NCI-H187 (cell line): ENCODE measurements at places on chromosomes 13 and 19.

DNA sequence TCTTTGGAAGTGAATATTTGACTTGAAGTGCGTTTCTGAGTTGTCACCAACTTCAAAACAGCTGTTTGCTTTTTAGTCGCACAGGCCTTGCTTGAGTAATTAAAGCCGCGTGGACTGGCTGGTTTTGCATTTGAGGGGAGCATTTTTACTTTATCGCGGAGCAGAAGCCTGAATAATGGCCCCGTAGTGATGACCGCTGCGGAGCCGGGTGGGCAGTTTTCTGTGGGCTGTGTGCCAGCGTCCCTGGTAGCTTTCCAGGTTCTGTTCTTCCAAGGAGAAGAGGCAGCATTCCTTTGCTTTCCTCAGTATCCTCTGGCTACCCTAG is 1.1 kb downstream of the NAA16 start:
- DNase-seq: no peak

- no peak for DNase-seq
These were observed 83.5 kb upstream of the FNDC3A start for GRCh38 chr13:48892053-48892687.

DNA sequence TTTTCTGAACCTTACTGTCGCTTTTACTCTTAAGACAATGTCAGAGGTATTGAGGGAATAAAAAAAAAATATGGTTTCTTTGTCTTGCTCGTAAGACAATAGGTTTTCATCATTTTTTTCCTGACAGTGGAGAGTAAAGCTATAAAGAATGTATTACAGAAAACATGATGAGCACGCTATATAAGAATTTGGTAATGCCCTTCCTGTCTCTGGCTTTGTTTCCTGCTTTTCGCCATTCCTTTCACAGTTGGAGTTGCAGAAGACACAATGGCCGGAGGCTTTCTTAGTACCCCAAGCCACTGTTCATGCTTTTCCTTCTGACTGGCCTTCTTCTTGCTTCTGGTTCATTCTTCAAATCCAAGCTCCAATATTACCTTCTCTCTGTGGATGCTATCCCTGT is 101.0 kb upstream of the DACH1 start:
- DNase-seq: no peak

DNA sequence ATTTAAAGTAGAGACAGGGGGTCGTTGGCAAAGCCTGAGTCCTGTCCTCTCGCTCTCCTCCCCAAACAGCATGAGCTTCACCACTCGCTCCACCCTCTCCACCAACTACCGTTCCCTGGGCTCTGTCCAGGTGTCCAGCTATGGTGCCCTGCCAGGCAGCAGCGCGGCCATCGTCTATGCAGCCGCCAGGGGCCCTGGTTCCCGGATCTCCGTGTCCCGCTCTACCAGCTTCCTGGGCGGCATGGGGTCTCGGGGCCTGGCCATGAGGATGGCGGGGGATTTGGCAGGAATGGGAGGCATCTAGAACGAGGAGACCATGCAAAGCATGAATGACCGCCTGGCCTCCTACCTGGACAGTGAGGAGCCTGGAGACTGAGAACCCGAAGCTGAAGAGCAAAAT is 1117.2 kb upstream of the MIR17HG start:
- DNase-seq: no peak

DNA sequence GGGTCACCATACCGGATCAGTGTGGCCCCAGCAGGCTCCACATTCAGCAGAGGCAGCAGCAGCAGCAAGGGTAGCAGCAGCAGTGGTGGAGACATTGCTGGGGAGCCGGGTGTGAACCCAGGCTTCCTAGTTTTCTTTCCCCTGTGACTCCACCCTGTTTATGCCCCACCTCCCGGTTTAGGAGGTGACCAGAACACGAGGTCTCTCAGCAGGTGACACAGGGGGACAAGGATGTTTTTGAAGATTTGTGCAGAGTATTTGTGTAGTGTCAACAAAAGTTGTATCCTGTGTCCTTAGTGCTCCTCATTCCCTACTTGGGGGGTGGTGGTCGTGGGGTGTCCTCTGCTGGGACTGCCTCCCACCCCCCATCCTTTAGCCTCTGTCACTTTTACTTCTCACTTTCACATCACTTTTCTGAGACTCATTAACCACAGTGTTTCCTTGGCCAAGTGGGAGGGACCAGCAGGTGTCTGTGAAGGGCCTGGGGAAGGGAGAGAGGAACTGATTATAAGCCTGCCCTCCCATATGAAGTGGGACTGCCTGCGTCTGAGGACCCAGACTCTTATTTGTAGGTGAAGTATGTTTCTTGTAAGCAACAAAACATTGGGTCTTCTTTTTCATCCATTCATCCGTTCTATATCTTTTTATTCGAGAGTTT is 15.6 kb upstream of the KCNC3 start:
- DNase-seq: no peak

DNA sequence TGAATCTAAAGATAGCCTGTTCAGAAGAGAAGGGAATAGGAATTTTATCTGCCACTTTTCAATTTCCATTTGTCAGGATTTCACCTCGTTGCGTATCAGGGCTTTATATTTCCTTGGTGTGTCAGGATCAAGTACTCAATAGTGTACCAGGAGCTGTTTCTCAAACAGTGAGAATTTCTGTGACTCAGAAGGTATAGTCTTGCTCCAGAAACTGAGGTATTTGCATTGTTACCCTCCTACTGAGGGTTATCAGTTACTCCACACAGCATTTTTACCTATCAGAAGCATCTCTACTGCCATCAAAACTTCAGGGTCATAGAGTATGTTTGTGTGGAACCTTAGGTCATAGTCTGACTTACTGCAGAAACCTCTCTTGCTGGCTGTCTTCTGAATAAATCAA is 271.7 kb upstream of the EDNRB start:
- no peak for DNase-seq

- DNase-seq: no peak
These were observed 48.9 kb upstream of the TNFSF11 start for GRCh38 chr13:42525035-42525504.

- DNase-seq: no peak
These were observed 172.3 kb upstream of the KLF12 start for GRCh38 chr13:74306496-74306895.

GRCh38 chr19:29685326-29685725 is 20.1 kb downstream of the PLEKHF1 start:
- DNase-seq: no peak

DNA sequence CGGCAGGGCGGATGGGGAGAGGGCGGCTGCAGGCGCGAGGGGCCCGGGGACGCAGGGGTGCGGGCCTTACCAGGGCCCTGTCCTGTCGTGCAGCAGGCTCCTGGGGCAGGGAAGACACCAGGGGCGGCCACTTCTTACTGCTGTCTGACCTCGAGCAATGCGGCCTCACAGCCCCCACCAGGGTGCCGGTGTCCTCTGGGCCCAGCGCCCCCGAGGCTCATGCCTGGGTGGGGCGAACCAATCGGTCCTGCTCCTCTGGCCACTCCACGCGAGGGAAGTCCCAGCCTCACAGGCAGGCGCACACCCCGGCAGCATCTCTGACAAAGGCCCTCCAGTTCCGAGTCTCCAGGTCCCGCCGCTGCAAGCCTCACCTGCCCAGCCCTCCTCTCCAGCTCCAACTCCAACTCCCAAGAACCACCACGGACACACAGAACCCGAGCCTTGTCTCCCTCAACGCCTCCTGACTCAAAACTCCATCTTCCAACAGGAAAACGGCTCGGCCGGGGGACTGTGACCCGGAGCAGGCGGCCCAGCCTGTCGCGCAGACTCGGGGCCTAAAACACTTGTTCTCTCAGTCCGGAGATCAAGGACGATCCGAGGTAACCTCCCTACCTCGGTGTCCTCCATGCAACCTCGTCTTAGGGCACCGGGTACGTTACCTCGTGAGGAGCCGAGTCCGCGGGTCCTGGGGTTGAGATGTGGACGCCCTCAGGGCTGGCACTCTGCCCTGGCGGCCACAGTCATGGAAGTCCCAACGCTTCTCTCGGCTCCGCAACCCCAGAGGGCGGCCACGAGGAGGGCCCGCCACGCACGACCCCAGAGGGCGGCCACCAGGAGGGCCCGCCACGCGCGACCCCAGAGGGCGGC is 6.5 kb downstream of the FGF22 start:
- DNase-seq: no peak

DNA sequence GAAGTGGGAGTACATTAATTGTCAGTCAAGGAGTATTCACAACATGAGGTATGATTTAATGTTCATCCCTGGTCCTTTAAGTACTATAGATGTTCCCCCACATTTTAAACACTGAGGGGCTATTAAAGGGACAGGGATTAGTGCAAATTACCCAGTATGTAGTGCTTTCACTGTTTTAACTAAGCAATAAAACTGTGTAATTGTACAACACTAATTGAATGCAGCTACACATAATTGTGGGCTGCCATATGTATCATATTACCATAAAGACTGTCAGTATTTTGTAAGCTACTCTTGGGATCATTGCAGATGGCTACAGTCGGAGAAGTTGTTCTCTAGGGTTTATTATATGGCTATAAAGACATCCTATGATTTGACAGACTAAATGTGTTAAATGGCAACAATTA is 316.6 kb downstream of the DCLK1 start:
- DNase-seq: no peak

DNA sequence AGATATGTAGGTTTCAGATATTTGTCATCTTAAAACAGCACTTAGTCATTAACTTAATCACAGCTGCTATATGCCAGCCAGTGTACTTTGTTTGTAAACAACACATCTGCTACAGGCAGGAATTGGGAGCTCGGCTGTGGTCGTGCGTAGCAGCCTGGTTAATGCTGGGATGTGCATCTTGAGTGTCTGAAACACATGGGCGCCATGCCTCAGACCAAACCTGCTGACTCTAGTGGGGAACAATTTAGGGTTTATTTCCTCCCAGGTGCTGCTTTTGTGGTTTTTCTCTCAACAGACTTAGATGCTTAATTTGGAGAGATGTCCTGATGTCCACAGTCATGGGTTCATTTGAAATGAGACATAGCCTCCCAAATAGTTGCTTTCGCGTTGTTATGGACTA is 238.5 kb upstream of the TMTC4 start:
- no peak for DNase-seq

- no peak for DNase-seq
These were observed 9.9 kb downstream of the RFX2 start for GRCh38 chr19:6100284-6100915.

DNA sequence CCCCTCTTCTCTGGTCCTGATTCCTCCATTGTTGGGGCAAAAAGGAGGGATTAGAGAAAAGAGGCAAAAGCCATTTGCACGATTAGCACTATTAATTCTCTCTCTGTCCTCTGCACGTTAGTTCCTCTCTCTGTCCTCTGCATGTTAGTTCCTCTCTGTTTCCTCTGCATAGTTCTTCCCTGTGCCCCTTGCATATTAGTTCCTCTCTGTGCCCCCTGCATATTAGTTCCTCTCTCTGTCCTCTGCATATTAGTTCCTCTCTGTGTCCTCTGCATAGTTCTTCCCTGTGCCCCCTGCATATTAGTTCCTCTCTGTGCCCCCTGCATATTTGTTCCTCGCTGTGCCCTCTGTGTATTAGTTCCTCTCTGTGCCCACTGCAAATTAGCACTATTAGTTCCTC is 847.2 kb upstream of the GPC6 start:
- no peak for DNase-seq

DNA sequence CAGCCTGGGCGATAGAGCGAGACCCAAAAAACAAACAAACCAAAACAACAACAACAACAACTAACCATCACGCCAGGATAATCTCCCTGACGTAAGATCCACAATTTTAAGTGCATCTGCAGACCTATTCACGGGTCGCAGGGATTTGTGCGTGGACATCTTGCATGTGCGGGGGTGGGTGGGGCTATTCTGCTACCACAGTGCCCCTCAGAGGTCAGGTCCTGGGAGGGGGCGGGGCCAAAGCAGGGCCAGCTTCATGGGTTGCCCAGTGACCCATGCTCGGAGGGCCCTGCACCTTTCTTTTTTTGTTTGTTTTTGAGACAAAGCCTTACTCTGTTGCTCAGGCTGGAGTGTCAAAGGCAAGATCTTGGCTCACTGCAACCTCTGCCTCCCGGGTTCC is 2.6 kb upstream of the CDC42EP5 start:
- DNase-seq: no peak
